ENCODE measurements at places on chromosomes 3 and 15.

GRCh38 chr3:130849091-130849552 is 44.8 kb upstream of the ATP2C1 start:
- peak; percentile 81 for DNase-seq

DNA sequence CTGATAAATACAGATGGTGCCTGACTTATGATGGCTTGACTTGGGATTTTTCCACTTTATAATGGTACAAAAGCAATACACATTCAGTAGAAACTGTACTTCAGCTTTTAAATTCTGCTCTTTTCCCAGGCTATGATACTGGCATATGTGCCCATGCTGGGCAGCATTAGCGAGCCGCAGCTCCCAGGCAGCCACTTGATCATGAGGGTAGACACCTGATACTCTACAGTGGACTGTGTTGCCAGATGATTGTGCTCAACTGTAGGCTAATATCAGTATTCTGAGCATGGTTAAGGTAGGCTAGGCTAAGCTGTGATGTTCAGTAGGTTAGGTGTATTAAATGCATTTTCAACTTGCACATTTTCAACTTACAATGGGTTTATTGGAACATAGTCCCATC is 17.7 kb upstream of the FEM1B start:
- DNase-seq = peak; percentile 55

DNA sequence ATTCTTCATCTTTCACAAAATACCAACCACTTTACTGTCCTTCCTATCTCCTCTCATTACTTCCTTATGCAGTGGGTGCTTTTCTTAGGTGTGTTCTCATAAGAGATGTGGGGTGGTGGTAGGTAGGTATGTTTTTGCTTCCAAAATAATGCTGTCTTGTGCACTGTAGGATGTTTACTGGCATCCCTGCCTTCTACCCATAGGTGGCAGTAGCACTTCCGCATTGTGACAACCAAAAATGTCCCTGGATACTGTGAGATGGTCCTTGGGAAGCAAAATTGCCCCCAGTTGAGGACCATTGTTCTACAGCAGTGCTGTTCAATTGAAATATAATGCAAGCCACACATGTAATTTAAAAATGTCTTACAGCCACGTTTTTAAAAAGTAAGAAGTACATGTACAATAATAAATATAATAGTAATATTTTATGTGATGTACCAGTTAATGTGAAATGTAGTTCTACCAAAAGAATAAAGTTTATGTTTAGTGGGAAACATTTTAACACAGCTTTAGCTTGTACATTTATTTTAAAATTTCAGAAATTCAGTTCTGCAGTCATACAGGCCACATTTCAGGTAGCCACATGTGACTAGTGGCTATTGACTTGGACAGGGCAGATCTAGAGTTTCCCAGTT is 75.2 kb downstream of the NEO1 start:
- DNase-seq = peak; percentile 55

GRCh38 chr3:151804267-151804666 is 9.6 kb upstream of the AADAC start:
- no peak for DNase-seq

- DNase-seq = no peak
These were observed 63.9 kb downstream of the IQSEC1 start for GRCh38 chr3:13009132-13009945.

DNA sequence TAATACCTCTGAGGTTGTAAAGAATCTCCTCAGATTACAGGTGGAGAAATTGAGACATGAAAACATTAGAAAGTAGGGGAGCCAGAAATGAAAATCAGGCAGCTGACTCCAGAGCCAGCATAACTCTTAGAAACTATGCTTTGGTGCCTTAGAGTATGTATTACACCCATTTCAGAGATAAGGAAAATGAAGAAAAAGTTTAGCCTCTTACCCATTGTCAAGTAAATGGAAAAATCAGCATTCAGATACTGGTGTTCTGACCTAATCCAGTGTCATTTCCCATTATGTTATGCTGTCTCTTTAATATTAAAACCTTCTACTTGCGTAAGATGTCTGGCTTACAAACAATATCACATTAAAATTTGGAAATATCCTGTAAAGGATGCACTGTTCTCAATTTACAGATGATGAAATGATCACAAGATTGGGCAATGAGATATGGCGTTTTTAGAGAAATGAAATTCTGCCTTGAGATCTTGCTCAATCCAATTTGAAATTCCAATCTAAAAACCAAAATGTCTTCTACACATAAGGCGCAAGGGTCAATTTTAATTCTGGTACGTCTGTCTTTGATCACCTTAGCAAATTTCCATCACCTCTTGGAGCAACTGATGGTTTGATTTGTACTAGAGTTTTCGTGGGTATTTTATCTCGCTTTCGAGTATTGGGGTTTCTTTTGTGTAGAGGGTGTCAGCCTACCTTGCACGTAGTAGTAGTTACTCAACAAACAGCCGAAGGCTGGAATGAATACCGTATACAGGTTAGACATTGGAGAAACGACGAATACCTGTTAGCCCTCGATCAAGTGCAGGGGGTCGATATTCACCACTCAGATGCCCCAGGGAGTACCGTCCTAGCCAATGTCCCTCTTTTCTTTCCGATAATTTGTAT is 902 bp upstream of the ZCWPW2 start:
- DNase-seq = peak; percentile 19

GRCh38 chr15:74402337-74402841 is 31.4 kb downstream of the SEMA7A start:
- DNase-seq = no peak

DNA sequence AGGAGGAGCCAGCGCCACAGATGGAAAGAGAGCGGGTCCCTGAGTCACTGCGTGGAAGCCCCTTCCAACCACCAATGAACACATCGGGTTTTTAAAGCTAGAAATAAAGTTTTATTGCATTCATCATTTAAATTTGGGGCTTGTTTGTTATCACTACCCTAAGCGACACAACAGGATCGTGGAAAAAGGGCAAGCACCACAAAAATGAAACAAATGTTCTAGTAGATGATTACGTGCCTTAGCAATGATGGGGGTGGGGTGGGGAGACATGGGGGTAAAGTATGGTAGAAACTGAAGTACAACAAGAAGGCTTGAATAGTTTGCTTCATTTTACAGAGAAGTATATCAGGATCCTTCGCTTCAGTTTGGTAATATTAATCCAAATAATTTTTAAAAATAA is 221.6 kb upstream of the ATP10A start:
- DNase-seq = no peak
